ENCODE measurements at places on chromosomes 2 and 18.

GRCh38 chr18:35497027-35497369, 762 bp downstream of the INO80C start:
- DNase-seq = no peak

GRCh38 chr2:233385489-233386044, 31.3 kb downstream of the DGKD start:
- no peak for DNase-seq

GRCh38 chr2:129620411-129620810, 359.1 kb upstream of the RAB6C start:
- no peak for DNase-seq

GRCh38 chr2:181862583-181863281, 28.8 kb upstream of the ITPRID2 start:
- no peak for DNase-seq

GRCh38 chr2:224670203-224670602, 46.0 kb downstream of the CCDC195 start:
- no peak for DNase-seq

DNA sequence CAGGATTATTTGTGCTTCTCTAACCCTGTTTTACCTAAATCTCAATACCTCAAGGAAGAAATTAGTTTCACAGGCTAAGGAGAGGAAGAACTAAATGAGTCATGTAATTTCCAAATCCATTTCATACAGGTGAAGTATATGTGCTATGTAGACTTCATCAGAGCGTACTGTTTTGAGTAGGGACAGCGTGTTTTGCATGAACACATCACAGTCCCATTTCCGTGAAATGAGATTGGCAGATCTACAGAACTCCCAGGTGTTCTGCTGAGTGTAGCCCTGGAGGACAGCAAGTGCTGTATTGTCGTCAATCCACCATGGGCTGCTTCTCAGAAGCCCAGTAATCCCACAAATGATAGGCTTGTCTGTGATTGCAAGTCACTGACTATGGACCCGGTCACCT, 97.7 kb downstream of the XRCC5 start:
- no peak for DNase-seq

GRCh38 chr2:59395119-59395518, 1154.0 kb upstream of the FANCL start:
- no peak for DNase-seq

DNA sequence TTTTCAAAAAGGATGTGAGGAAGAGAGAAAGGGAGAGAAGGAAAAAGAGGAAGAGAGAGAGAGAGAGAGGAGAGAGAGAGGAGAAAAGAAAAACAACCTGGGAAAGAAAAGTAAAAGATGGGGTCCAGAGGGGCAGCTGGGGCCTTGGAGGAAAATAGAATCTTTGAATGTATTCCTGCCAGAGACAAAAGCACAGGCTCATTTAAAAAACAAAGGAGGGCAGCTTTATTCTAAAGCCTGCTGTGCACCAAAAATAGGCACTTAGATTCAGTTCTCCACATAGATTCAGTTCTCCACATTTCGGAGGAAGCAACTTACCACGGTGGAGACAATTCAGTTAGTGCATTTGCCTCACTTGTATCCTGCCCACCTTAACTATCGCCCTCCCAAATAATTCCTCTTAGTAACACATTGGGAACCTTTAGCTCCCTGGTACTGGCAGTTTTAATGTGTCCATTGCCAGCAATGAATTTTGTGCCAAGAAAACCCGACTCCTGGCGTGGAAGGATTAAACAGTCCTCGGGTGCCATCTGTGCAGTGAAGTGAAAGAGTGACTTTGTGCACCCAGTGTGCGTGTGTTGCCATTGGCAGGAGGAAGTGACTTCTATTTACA, 71.3 kb downstream of the DPP4 start:
- DNase-seq = no peak

- no peak for DNase-seq
Observed at GRCh38 chr2:112686348-112687217, 34.2 kb upstream of the NT5DC4 start.

- no peak for DNase-seq
Observed at GRCh38 chr2:134679294-134679693, 39.5 kb downstream of the TMEM163 start.

DNA sequence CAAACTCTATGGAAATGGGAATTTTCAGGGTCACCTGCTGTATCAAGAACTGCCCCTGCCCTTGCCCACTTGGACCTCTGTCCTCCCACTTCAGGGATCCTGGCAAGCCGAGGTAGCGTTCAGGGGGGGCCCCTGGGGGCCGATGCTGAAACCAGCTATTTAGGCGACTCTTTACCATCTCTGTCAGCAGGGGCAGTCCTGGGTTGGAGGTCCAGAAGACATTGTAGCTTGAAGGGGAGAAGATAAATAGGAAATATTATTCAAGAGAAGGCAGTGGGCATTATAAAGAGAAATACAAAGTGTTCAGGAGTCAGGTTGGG, 2.4 kb downstream of the MOGS start:
- no peak for DNase-seq

- DNase-seq = no peak
Observed at GRCh38 chr2:8239531-8240088, 442.2 kb upstream of the ID2 start.

DNA sequence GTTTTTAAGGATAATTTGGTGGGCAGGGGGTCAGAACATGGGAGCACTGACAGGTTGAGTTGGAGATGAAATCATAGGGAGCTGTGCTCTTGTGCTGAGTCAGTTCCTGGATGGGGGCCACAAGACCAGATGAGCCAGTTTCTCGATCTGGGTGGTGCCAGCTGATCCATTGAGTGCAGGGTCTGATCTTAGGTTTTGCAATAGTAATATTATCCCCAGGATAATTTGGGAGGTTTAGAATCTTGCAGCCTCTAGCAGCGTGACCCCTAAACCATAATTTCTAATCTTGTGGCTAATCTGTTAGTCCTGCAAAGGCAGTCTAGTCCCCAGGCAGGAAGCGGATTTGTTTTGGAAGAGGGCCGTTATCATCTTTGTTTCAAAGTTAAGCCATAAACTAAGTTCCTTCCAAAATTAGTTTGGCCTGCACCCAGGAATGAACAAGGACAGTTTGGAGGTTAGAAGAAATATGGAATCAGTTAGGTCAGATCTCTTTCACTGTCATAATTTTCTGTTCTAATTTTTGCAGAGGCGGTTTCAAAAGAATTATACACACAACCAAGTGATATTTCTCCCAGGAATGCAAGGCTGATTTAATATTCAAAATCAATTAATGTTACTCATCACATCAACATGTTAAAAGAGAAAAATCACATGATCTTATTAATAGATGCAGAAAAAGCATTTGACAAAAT, 23.0 kb downstream of the DBI start:
- DNase-seq = no peak

DNA sequence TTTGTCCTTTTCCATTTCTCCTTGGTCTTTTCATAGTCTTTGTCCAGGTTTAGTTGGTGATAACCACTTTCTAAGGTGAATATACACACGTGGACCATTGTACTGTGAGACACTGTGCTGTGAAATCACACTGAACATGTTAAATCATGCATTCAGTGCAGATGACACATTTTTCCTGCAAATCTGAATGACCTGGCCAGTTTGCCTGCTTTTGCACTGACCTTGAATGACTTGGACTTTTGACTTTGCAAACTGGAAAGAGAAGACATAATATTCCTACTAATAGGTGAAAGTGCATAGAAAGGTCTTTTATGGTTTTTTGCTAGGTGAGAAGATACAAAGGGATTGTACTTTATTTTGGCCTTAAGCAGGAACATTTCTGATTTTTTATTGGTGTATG, 21.7 kb upstream of the PHLPP1 start:
- no peak for DNase-seq

DNA sequence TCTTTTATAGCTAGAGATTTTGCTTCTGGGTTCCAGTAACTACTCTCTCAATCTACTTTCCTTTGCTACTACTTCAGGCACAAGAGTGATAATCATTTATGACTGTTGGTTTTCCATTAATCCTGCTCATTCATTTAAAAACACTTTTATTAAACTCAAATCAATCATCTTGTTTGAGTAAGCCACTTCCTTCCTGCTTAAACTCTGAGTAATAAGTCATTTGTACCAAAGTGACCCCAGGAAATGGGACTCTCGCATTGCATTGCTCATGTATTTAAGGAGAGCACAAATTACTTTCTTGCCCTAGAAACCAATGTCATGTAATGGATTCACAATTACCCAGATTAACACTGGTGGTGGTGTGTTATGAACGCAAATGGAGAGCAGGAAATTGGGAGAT, 270.7 kb upstream of the HNMT start:
- DNase-seq = no peak

GRCh38 chr18:27797484-27797883, 379.4 kb downstream of the CDH2 start:
- DNase-seq = no peak

DNA sequence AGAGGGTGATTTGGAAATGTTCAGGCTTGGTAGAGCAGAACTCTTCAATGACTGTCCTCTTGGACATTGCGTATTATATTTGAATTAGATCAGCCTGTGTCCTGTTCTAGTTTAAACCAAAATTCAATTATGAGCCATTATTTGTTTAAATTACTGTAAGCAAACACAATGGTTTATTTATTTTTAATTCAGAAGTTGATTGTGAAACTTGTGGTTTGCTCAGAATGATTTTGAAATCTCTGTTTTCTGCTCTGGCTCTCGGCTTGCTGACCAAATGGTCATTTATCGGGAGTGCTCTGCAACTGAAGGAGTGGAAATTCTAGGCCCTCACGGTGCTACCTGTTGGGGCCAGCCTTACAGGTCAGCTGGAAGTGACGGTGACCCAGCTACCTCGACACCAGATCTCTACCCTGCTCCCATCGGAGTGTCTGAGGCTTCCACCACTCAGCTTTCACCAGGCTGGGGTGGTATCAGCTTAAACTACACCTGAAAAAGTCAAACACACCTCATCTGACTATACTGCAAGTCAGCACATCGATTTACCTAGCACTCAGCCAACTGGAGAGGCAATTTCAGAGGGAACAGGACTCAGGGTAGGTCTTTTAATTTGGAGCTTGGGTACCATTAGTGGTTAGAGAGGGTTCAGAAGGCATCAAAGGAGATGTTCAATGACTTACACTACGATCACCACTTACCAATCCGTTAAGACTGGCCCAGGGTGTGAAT, 36.8 kb upstream of the GPD2 start:
- no peak for DNase-seq

DNA sequence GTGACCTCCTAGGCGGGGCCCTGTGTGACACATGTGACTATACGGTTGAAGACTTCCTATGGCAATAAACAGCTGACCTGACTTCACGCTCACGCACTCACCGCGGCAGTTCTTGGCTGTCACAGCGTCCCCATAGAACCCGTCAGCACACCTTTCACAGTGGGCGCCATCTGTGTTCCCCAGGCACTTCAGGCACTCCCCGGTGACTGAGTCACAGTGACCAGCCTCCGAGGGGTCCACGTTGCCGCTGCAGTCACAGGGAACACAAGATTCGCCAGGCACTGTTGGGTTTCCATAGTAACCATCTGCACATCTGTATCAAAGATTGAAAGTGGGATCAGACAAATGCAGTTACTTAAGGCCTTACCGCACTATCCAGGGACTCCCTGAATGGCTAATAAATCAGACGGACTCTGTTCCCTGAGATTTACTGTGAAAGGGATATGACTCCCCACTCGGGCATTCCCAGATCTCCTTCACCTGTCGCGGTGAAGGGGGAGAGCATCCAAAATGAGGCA, 94.5 kb downstream of the LAMA1 start:
- no peak for DNase-seq
